ENCODE measurements at places on chromosomes 3 and 15. TPM values are rescaled to one million over a fixed set of nuclear protein-coding genes. Genes with fewer than 3 reads are reported as not detected.

The TMPRSS7 gene
- total RNA-seq = 0.29 TPM

The CPNE9 gene
- 1.6 TPM for total RNA-seq

The CCDC12 gene
- total RNA-seq = 71.3 TPM

The KBTBD8 gene
- total RNA-seq = 3.0 TPM

The LRRC31 gene
- total RNA-seq = not detected

The GRAMD1C gene
- total RNA-seq = 28.4 TPM

The ATP13A4 gene
- 43.4 TPM for total RNA-seq

The FBXO40 gene
- not detected for total RNA-seq

The FBXW12 gene
- total RNA-seq = not detected

The INSYN1 gene
- 33.9 TPM for total RNA-seq

The ATG7 gene
- 38.8 TPM for total RNA-seq

The ABTB1 gene
- 50.2 TPM for total RNA-seq

The CCDC33 gene
- not detected for total RNA-seq

The ZNF620 gene
- 0.51 TPM for total RNA-seq

The PLIN1 gene
- 5.9 TPM for total RNA-seq

The C2CD4A gene
- not detected for total RNA-seq

The NANOGP8 gene
- total RNA-seq = not detected

The SPATA12 gene
- not detected for total RNA-seq

The GPR171 gene
- total RNA-seq = not detected

The PPIP5K1 gene
- total RNA-seq = 15.8 TPM

The RNU5B-1 gene
- not detected for total RNA-seq

The PLXNA1 gene
- 44.9 TPM for total RNA-seq

The CDC25A gene
- 0.45 TPM for total RNA-seq

The UCN2 gene
- 6.0 TPM for total RNA-seq

The ARPIN gene
- 8.5 TPM for total RNA-seq

The CACNA2D2 gene
- total RNA-seq = 1.1 TPM

The ERC2 gene
- not detected for total RNA-seq

The SLC9A9 gene
- 28.8 TPM for total RNA-seq

All from lower leg skin (tissue), 4 donors.